GM23248 (cell line): ENCODE measurements at places on chromosomes 2 and 18. TPM values are rescaled to one million over a fixed set of nuclear protein-coding genes. Genes with fewer than 3 reads are reported as not detected.

- DNase-seq = no peak
Measured at GRCh38 chr2:17634997-17635396, 94.5 kb downstream of the VSNL1 start.

DNA sequence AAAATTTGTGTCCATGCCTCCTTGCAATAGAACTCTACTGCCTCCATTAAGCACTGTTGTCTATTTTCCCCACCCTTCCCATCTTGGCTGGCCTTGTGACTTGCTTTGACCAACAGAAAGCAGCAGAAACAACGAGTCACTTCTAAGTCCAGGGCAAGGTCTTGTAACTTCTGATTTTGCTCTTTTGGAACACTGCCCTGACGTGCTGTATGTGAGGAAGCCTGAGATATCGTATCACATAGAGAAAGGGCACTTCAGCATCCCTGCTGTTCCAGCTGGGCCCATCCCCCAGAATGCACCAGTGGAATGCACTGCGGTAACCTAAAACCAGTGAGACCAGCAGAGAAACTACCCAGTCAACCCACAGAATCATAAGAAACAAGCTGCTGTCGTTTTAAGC is 28.1 kb downstream of the NCKAP1 start:
- peak; percentile 19 for DNase-seq

GRCh38 chr2:48232351-48232750 is 297.6 kb upstream of the STON1 start:
- DNase-seq = no peak

Gene ADCYAP1
- not detected in 2 replicates for polyA plus RNA-seq

Gene CFAP65
- 0.08 TPM in 1 of 2 replicates, not detected in the other for polyA plus RNA-seq
